DMS 273 treated with DMSO at 0.1 percent for 48 hours (cell line): ENCODE measurements at places on chromosomes 4 and X.

- DNase-seq: no peak
Measured at GRCh38 chrX:48720577-48721250, 24.2 kb downstream of the SUV39H1 start.

DNA sequence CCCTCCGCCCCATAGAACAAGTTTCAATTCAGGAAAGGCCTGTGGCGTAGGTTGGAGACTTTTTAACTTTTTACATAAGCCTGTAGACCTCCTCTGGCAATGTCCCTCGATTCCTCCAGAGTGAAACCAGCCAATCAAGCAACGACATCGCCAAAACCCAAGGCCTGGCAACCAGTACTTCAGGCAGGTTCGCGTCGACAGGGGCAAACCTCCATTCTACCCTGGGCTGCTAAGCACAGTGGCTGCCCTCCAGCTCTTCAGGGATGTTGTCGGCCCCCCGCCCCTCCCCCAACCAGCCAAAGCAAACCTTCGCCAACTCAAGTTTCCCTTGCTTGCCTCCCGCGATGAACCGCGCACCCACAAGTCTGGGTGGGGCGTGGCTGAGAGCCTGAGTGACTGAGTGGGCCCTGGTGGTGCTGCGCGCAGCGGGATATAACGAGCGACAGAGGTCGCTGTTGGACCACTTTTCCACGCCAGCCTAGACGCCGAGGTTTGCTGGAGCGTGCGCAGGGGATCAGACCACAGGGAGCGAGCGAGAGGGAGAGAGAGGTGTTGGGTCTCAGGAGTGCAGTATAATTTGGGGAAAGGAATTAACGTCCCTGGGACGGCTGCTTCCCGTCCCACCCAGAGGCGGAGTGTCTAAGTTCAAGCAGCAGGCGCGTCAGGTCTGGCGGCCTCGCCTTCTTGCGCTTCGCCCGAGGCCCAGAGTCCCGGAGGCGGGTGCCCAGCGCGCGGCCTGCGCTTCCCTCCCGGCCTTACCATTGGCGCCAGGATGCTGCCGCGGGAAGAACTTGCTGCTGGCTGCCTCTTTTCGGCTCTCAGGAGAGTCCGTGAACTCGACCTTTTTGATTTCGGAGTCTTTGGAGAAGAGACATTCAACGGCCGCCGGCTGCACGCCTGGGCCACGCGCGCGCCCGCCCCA lies 9.0 kb upstream of the PITX2 start:
- peak; percentile 21 for DNase-seq

- no peak for DNase-seq
Measured at GRCh38 chrX:54171527-54172250, 11.4 kb downstream of the FAM120C start.

- DNase-seq: no peak
Measured at GRCh38 chr4:73539386-73539785, 57.8 kb downstream of the AFM start.

- DNase-seq: no peak
Measured at GRCh38 chrX:129161108-129161507, 362.2 kb downstream of the SMARCA1 start.

DNA sequence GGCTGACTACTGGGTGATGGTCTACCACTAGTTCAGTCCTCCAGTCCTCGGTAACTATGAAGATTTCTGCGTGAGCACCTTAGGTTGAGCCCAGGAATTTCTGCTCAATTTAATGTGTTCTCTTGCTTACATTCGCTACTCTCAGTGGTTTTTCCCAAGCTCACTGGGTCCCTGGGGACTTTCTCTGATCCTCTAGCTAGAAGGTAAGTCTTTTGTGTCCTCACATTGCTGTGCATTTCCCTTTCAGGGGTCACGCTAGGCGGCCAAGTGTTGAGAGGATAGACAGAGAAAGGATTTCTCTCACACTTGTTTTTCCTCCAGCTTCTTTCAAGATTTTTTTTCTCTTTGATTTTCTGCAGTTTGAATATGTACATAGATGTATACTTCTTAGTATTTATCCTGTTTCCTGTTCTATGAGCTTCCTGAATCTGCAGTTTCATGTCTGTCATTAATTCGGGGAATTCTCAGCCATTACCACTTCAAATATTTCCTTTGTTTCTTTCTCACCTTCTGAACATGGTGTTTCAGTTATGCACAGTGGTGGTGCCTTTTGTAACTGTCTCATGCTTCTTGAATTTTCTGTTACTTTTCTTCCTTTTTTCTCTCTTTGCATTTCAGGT lies 17.5 kb downstream of the MAGEA9 start:
- DNase-seq: no peak

GRCh38 chrX:153773741-153774575 lies 6.9 kb upstream of the SRPK3 start:
- no peak for DNase-seq

DNA sequence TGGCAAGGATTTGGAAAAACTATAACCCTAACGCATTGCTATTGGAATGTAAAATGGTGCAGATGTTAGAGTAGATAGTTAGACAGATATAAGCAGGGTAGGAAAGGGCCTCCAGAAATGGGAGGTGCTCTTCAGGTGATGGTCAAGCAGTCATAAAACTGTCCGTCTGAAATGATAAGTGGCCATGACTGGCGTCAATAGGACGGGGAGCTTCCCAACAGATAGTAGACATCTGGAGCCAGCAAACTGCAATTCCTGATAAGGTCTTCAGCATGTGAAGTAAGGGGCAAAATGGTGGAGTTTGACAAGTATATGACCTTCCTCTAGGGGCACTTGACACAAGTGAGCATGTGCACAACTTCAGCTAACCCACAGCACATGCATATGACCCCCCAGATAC lies 250.4 kb downstream of the MAGEB5 start:
- no peak for DNase-seq

GRCh38 chrX:71910986-71911730 lies 513 bp downstream of the NHSL2 start:
- DNase-seq: no peak

GRCh38 chr4:16140879-16141249 lies 57.0 kb upstream of the PROM1 start:
- peak; percentile 26 for DNase-seq

DNA sequence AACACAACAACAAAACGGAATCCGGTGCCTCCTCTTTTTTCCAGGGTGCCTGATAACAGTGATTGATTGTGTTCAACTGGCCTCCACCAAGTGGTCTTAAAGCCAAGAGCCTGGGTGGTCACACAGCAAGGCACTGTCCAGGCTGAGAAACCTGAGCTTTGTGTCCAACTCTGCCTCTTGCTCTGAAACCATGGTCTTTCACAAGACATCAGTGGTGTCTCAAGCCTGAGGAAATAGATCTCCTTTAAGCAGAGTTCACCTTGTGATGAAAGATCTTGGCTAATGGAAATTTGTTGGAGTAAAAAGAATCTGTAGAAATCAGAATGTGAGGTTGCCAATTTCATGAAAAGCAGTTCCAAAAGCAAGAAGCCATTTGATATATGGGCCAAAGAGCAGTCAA lies 47.3 kb upstream of the ACSL1 start:
- no peak for DNase-seq
